ENCODE measurements at places on chromosomes 7 and 10. TPM values are rescaled to one million over a fixed set of nuclear protein-coding genes. Genes with fewer than 3 reads are reported as not detected.

GRCh38 chr10:107433605-107434004 lies 269.1 kb upstream of the SORCS1 start:
- no peak for DNase-seq

GRCh38 chr10:11020548-11020942 lies 2.9 kb downstream of the CELF2 start:
- DNase-seq = no peak

GRCh38 chr7:28738412-28738811 lies 219.7 kb downstream of the TRIL start:
- DNase-seq = no peak

GRCh38 chr7:95777269-95777668 lies 4.9 kb downstream of the DYNC1I1 start:
- DNase-seq = no peak

- DNase-seq = no peak
These were observed 63.2 kb upstream of the TOMM7 start for GRCh38 chr7:22885797-22886261.

DNA sequence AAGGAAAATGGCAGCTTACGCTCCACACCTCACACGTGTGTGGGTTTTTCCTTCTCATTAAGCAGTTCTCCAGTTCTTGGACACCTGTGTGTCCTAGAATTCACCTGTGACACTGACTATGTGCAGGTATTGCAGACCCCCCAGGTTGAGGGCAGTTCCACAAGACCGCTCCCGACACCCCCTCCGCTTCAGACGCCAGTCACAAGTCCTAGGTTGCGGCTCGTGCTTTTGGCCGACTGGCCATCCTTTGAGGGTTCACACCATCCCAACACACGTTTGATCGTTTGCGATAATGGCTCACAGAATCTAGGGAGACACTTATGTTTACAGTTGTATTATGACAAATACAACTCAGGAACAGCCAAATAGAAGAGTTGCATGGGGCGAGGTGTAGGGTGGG lies 44.5 kb downstream of the CAMK1D start:
- DNase-seq = no peak

DNA sequence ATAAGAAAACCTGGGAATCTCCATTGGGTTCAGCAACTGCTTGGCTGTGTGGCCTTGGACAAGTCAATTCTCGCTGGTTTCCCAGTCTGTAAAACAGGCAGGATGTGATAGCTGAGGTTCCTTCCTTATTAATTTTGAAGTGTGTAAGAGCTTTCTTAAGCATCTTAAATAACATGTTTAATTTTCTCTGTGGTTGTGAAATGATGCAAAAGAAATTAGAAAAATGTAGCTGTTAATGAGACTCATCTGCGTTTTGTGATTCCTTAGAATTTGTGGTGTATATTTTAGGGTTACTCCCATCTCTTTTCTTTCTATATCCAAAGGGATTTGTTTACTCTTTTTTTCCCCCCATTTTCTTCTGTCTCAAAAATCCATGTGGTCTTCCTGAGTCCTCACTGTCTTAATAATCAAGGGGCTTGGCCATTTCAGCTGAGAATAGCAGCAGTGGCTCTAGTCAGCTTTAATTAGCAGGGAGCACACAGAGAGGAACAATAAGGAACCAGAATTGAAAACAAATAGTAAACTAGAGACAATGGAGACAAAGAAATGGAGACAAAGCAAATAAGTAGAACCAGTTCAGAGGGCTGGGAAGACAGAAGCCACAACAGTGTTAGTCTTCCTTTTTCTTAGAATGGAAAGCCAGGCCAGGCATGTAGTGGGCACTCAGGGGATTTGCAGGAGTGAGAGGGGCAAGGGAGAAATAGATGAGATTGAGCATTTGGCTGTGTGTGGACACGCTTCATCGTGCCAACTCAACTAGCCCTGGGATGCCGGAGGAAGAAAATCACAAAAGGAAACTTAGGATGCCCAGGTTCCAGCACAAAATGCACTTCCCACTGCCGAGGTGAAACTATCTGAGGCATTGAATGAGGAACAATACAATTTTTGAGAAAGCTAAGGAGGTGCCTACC lies 93.9 kb downstream of the CHN2 start:
- no peak for DNase-seq

DNA sequence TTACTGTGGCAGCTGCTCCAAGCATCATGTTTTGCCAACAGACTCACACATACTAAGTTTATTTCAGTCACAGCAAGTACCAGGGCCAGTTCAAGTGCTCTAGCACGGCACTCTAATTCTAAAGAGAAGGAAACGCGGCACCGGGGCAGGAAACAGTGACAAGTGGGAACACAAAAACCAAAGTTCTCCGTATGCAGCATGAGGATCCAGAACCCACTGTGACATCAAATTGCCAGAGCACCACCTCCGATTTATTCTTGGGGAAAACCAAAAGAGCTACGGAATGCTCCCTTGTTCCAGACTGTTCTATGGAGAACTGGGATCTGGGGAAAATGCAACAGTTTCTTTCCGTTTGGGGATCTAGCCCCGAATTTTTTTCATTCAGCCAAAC lies 448 bp upstream of the PTER start:
- peak; percentile 15 for DNase-seq

DNA sequence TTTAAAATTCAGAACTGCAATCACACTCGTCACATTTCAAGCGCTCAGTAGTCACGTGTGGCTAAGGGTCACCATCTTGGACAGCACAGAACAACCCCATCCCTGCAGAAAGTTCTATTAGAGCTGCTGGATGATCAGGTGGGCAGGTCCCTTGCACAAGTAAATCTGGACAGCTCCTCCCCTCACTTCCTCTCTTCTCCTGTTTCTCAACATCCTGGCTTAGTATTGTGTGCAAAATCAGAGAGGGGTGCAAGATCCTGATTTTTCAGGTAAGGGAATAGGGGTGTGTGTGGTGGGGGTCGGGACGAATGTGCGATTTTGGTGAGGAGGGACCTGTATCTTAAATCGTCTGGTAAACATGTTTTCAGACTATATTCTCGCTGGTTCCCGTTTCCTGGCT lies at the start of gene GIMAP4:
Gene GIMAP4 (plus strand): TSS at position 222 of the 400 bp plus-strand sequence. CDS start 2,512 bp downstream, outside the sequence.
- no peak for DNase-seq

DNA sequence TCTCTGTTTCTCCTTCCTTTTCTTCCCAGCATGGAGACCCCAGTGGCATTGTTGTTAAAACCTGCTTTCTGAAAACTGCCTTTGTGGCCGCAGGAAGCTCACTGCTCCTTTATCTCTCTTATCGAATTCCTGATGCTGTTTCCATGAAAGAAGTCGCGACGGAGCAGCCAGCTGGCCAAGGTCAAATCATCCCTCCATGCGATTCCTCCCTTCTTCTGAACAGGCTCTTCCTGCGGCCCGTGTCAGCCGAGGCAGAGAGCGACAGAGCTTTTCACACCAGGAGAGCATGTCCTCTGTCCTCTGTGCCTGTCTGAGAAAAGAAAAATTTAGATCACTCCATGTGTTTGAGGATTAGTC lies 242.1 kb upstream of the PITRM1 start:
- no peak for DNase-seq

Gene EIF4H
- polyA plus RNA-seq = 292 TPM

Gene RNF133
- not detected for polyA plus RNA-seq

Gene FFAR4
- polyA plus RNA-seq = not detected

Gene PFKP
- polyA plus RNA-seq = 19.0 TPM

Gene AKR1D1
- 0.21 TPM for polyA plus RNA-seq

Gene CPA2
- polyA plus RNA-seq = 0.38 TPM

Gene LIPA
- polyA plus RNA-seq = 39.1 TPM

Gene MMD2
- polyA plus RNA-seq = 0.13 TPM

All from left renal cortex interstitium (tissue), 4 donors.